ENCODE measurements at places on chromosomes 6 and 20.

- DNase-seq, result no peak
Measured at GRCh38 chr6:140061110-140062042, 686.9 kb upstream of the CITED2 start.

DNA sequence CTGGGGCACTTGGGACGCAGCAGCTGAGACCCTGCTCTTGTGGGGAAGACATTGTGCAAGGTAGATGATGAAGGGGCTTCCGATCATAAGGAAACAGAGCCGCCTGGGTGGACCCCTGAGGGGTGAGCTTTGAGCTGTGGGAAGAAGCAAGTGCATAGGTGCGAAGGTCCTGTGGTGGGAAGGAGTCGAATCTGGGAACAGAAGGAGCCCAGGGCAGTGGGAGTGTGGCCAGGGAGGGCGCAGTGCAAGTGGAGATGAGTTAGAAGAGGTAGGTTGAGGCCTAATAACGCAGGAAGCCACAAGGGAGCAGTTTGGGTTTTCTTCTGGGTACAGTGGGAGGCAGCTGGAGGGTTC is 10.3 kb downstream of the RBM38 start:
- DNase-seq, result no peak

- no peak for DNase-seq
Measured at GRCh38 chr20:33724439-33725094, 4.5 kb upstream of the PXMP4 start.

- DNase-seq, result peak; percentile 69
Measured at GRCh38 chr6:27894839-27895762, 17.1 kb downstream of the OR2B2 start.

DNA sequence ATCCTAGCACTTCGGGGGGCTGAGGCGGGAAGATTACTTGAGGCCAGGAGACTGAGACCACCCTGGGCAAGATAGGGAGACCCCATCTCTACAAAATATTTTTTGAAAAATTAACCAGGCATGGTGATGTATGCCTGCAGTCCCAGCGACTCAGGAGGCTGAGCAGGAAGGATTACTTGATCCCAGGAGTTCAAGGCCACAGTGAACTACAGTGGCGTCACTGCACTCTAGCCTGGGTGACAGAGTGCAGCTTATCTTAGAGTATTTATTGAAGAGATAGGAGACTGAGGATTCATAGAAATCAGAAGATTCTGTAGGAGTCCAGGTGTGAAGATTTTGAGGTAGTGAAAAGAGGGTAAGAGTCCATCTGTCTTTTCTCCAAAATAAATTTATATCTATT is 45.0 kb downstream of the SLC17A5 start:
- no peak for DNase-seq
